ENCODE measurements at places on chromosomes 2 and 18. TPM values are rescaled to one million over a fixed set of nuclear protein-coding genes. Genes with fewer than 3 reads are reported as not detected.

GALNT5 gene
- 0.71 TPM for polyA plus RNA-seq

DNA sequence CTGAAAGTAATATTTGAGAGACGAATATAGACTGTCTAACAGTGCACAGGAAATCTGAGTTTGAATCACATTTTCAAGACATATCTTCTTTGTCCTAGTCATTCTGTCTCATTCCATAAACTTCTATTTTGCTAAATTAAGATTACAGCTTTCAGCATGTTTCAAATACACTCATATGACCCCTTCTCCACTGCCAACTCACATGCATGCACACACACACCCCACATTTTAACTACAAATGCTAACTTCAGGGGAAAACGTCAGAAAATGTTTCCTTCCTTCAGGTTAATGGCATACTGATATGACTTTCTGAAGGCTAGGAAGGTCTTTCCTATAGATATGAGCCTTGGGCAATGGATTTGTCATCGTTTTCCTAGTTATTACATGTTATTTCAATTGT is 373.7 kb downstream of the RBM43 start:
- no peak for DNase-seq

INPP1 gene
- 36.4 TPM for polyA plus RNA-seq

LRP2 gene
- 0.09 TPM for polyA plus RNA-seq

DNA sequence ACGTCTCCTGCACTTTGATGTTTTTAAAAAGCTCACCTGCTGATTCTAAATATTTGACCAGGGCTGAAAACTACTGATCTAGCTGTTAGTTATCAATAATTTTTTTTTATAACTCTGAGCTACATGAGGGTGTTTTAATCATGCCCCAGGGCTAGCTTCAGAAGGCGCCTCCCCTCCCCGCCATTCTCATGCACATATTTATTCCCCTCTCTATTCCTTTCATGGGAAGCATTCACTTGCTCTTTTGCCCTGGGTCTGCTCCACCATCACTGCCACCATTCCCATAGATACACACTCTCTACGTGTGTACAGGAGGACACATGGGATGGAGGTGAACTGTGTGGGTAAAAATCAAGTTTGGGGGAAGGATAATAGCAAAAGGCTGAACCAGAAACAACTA is 101.0 kb downstream of the PLA2R1 start:
- DNase-seq: no peak
